Purkinje cell (primary cell): ENCODE measurements at places on chromosomes 16 and 17. TPM values are rescaled to one million over a fixed set of nuclear protein-coding genes. Genes with fewer than 3 reads are reported as not detected.

Gene KRT27
- not detected in 2 replicates for polyA plus RNA-seq

Gene C17orf113
- 0.91 and 2.4 TPM in 2 replicates for polyA plus RNA-seq

Gene KRT16
- polyA plus RNA-seq, result 0.52 and 0.63 TPM in 2 replicates

Gene STX1B
- polyA plus RNA-seq, result 2.5 and 3.0 TPM in 2 replicates

Gene CSH2
- polyA plus RNA-seq, result not detected in 2 replicates

Gene RTN4RL1
- 0.43 and 2.0 TPM in 2 replicates for polyA plus RNA-seq

Gene CYBA
- 0.73 TPM in 1 of 2 replicates, not detected in the other for polyA plus RNA-seq

Gene TP53I13
- not detected in 2 replicates for polyA plus RNA-seq

Gene HES7
- polyA plus RNA-seq, result not detected in 2 replicates

Gene ASPA
- 4.4 and 9.6 TPM in 2 replicates for polyA plus RNA-seq

Gene DNASE1L2
- polyA plus RNA-seq, result not detected in 2 replicates

Gene SMTNL2
- 0.12 TPM in 1 of 2 replicates, not detected in the other for polyA plus RNA-seq

Gene EVPLL
- not detected in 2 replicates for polyA plus RNA-seq

Gene ACE
- not detected in 2 replicates for polyA plus RNA-seq

Gene FAM83G
- not detected in 2 replicates for polyA plus RNA-seq
